B cell (primary cell): ENCODE measurements at places on chromosomes 11 and 22.

DNA sequence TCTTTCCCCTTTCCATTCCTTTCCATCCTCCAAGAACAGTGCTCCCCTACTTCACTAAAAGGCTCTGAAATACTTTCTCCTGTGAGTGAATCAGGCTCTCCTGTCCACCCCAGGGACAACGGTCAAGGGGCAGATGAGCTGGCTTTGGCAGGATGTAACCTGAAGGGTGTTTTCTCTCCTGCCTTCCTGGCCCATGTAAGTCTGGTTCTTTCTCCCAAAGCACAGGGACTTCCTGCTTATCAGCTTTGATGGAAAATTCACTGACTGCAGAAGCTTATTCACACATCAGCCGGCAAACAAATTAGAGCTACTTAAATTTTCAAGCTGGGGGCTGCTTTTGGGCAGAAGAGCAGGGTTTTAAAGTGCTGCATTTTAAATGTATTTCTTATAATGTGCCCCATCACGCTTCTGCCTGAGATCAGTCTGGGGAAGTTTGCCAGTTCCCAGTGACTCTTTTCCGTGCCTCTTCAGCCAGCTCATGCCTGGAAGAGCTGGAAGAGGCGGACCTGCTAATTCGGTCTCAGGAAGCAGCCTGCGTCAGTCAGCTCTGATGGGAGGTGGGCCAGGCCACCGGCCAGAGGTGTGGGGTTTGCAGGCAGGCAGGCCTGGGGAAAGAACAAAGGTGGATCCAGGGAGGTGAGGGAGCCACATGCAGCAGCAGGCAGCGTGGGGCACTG lies 140.4 kb upstream of the TBCEL start:
- no peak for DNase-seq

GRCh38 chr22:29335656-29336055 lies 20.2 kb upstream of the RASL10A start:
- no peak for DNase-seq

DNA sequence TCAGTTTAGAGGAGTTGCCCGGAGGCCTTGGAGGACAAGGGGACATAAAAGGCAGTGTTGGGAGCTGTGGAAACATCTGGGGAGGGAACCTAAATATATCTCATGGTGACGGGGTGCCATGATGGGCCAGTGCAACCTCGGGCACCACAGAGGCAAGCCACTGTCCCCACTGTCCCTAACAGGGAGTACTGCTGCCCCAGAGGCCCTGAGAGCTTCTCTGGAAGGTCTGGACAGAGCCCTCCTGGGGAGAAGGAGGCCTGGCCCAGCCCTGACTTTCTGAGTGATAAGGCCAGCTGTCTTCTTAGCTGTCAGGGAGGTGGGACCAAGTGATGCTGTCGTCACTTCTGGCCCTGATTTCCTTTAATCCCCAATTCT lies 5.5 kb upstream of the P2RY6 start:
- DNase-seq, result no peak

DNA sequence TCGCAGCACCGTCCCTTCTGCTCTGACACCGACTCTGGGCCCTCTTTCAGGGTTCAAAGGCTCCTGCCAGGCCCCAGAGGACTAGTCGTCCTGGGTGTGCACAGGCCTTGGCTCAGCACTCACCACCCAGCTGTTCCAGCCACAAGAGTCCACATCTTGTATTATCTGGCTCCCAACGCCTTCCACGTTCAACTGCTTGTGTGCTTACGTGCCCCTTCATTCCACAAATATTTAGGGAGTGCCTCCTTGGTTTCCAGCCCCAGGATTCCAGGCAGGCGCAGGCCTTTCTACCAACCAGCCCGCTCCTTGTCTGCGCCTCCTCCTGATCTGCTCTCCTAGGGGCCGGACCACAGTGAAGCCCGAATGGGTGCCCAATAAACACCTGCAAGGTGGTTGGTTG lies 70.9 kb downstream of the SCUBE1 start:
- DNase-seq, result no peak

DNA sequence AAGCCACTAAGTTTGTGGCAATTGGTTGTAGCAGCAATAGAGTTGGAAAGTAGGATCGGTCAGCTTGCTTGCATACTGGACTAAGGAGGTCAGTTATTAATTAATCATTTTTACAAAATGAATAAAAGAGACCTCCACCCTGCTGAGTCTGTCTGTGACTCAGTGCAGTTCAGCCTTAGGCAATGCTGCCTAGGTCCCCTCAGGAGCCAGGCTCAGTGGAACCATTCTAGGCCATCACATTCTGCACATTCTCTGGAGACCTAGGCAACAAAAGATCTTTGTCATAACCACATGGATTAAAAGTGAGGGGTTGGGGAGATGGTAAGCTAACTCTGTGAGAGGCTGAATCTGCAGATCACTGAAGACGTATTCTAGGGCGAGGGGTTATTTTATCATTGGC lies 178.7 kb upstream of the CADM1 start:
- no peak for DNase-seq

DNA sequence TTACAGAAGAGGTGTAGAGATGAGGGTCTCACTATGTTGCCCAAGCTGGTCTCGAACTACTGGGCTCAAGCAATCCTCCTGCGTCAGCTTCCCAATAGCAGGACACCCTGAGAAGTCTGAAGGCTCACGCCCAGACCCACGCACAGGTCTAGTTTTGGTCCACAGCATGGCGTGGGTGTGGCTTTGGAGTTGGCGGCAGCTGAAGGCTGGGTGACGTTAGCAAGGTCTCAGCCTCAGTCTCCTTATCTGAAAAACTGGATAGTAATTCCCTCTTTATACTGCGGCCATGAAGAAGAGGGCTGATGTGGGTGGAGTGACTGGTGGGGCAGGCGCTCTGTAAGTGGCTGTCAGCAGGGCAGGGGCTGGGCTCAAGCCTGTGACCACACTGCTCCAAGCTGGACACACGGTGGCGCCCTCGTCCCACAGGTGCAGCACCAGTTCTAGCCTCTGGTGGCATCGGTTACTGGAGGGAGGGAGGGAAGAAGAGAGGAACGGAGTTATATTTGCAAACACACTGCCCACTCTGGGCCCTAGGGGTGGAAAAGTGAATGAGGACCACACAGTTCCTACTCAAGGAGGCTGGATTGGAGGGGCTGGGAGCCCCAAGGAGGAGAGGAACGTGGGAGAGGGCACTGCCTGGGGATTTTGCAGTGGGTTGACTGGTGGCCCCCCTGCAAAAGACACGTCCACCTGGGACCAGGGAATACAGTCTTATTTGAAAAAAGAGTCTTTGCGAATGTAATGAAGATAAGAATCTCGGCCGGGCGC lies 19.6 kb upstream of the CARD10 start:
- DNase-seq, result peak; percentile 90

- DNase-seq, result peak; percentile 42
Observed at GRCh38 chr11:30917859-30918478, 331.8 kb upstream of the MPPED2 start.

GRCh38 chr22:43996170-43996980 lies 27.7 kb upstream of the PARVB start:
- DNase-seq, result peak; percentile 89

DNA sequence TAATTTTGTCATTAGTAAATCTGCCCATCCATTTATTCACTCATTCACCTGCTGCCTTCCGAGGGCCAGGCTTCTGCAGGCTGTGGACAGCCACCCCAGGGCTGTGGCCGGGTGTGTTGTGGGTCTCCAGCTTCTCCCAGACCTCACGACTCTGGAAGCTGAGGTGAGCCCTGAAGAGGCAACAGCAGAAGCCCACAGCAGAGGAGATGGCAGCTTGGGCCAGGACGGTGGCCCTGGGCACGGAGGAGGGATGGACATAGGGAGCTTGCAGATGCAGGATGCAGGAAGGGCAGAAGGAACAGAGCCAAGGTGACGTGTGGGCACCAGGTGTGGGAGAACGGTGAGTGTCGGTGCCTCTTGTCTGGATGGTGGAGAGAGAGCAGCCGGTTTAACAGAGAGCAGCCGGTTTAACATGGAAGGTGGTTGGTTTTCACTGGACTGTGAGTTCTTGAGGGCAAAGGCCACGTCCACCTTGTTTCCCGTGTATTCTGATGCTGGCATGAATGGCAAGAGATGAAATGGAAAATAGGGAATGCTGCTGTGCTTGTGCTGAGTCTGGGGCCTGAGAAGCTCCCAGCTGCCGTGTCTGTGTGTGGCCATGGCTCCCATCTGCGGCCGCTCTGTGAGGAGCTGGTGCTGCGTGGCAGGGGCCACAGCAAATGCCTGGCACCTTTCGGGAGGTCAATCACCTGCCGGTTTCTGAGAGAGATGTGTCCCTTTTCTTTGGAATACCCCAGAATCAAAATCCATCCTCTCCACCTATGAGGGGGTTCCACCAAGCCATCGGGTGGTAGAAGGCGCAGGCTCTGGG lies 669.9 kb downstream of the BRD1 start:
- no peak for DNase-seq
